Testis (tissue), 5 donors: ENCODE measurements at places on chromosomes 2 and 18.

GRCh38 chr2:209773377-209773776 is 1.7 kb downstream of the UNC80 start:
- no peak for DNase-seq

DNA sequence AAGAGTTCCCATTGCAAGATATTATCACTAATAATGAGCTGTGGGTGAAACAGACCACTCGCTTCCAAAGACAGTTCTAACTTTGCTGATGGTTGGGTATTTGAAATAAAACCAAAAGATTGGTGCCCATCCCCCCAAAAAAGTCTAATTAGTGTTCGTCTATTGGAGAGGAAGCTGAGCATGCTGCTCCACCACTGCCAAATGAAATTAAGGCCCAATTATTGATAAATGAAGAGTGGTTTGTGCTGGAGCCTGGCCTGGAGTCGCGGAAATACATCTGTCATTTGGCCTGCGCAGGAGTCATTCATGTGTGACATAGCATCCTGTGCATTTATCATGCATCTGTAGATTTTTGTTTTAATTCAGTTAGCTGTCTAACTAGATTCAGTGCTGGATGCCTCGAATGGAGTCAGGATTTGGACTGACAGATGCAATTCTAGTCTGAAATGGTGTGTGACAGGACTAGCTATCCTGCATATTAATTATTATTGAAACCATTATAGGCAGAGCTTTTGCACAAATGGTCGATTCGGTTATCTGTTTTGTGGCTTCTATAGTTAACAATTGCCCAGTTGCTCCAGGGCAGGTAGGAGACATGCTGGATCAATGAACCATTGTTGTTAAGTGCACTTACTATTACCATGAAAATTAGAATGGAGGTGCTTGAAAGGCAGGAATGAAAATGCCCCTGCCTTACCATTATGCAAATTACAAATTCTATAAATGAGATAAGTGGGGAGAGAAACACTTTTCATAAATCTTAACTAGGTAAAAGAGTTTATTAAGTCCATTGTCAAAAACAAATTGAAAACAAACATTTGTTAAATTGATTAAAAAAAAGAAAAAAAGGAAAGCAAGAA is 450.4 kb upstream of the TCF4 start:
- DNase-seq = no peak

GRCh38 chr2:57698935-57699449 is 347.6 kb upstream of the VRK2 start:
- DNase-seq = no peak

DNA sequence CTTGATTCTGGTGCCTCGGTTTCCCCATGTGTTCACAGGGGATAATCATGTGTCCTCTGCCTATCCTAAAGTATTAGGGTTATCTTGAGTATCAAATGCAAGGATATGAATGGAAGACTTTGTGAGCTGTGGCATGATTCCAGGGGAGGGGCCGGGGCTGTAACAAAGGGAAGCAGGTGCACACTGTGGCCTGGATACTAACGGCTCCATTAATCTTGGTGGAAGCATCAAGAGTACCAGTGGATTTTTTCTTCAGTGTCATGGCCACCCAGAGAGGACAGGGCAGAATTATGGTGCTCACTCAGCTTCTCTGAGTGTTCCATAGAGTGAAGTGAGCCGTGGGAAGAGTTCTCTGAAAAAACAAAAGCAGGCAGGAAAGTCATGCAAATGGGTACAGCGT is 320.1 kb downstream of the ALK start:
- DNase-seq = no peak

DNA sequence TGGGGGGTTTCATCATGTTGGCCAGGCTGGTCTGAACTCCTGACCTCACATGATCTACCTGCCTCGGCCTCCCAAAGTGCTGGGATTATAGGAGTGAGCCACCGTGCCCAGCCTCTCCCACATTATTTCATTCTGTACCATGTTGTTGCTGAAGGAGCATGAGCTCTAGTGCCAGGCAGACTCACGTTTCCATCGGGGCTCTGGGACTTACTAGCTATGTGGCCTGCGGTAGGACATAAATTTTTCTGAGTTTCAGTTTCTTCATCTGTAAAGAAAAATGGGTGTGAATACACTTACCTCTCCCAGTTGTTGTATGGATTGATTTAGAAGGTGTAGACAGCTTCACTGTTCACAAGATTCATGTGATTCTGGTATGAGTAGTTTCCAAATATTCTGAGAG is 30.8 kb upstream of the CCL20 start:
- DNase-seq = no peak

GRCh38 chr2:107525406-107525805 is 301.3 kb upstream of the RGPD4 start:
- DNase-seq = no peak

DNA sequence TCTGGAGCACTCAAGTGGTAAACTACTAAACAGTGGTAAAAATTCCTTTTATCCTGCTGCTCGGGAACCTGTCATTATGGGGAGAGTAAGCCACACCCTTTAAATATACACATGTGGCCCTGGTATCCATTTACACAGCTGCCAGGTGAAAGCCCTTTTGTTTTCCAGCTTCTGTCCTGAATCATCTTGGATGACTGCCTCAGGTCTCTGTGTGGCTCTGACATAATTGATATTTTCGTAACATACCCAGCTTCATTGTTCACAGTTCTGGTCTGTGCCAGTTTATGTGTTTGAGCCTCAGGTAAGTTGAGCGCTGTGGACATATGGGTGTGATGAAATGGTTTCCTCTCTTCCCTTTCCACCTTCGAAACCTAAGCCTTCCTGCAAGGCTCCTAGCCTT is 15.7 kb upstream of the TTC39C start:
- DNase-seq = no peak

- no peak for DNase-seq
Measured at GRCh38 chr2:23695214-23695889, 231.6 kb downstream of the ATAD2B start.

GRCh38 chr2:99158599-99158998 is 3.8 kb downstream of the LIPT1 start:
- DNase-seq = no peak

- no peak for DNase-seq
Measured at GRCh38 chr2:144213797-144214196, 306.1 kb downstream of the ZEB2 start.

- no peak for DNase-seq
Measured at GRCh38 chr2:25065768-25066167, 23.9 kb downstream of the EFR3B start.

GRCh38 chr2:30147196-30147714 is 448 bp downstream of the YPEL5 start:
- no peak for DNase-seq

- peak; percentile 43 for DNase-seq
Measured at GRCh38 chr18:8856769-8857393, 151.5 kb downstream of the MTCL1 start.

DNA sequence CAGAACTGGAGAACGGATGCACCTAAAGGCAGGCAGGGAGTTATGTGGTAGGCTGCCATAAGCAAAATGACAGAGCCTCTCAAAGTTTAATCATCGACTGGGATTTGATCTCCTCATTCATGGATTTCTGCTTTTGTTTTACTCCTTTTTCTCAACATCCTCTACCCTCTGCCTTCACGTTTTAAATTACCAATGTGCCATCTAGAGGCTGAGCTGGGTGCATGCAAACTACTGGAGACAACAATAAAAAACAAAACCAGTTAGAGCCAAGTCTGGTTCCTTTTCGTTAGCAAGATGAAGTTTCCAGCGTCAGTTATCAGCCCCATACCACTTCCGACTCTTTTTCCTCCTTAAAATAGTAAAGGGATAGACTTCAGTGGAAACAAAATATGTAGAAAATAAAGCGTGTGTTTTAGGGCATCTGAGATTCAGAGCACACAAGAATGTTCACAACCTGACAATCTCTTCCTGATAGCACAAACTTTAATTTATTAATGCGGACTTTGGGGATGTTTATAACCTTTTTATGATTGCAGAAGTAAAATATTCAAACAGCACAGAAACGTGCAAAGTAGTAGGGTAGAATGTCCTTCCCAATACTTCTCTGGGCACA is 117.0 kb downstream of the LAMA1 start:
- DNase-seq = no peak

GRCh38 chr2:204260901-204261300 is 284.4 kb upstream of the PARD3B start:
- DNase-seq = no peak

DNA sequence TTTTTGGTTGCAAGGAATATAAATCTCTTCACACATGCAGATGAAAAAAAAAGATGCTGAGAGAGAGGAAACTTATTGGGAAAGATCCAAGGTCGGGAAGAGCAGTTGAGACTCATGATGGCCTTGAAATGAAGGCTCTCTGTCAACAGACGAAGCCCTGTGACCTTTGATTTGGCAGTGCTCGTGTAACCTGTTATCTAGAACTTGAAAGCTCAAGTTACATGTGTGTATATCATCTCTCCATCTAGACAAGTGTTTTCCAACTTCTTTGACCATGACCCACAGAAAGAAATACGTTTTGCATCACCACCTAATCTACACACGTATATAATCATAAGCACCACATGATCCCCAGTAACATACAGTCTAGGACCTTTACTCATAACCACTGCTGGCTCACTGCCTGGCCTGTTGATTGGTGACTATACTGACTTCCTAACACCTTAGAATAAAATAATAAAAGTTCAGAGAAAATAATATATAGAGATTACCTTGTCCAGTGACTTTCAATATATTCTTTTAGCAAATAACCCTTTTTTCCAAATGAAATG is 319.0 kb upstream of the PKDCC start:
- no peak for DNase-seq

- no peak for DNase-seq
Measured at GRCh38 chr2:54271189-54271588, 15.2 kb upstream of the TSPYL6 start.

GRCh38 chr2:48319863-48320262 is 210.1 kb upstream of the STON1 start:
- DNase-seq = no peak

- peak; percentile 78 for DNase-seq
Measured at GRCh38 chr2:242020196-242021004, 150.9 kb downstream of the RTP5 start.

DNA sequence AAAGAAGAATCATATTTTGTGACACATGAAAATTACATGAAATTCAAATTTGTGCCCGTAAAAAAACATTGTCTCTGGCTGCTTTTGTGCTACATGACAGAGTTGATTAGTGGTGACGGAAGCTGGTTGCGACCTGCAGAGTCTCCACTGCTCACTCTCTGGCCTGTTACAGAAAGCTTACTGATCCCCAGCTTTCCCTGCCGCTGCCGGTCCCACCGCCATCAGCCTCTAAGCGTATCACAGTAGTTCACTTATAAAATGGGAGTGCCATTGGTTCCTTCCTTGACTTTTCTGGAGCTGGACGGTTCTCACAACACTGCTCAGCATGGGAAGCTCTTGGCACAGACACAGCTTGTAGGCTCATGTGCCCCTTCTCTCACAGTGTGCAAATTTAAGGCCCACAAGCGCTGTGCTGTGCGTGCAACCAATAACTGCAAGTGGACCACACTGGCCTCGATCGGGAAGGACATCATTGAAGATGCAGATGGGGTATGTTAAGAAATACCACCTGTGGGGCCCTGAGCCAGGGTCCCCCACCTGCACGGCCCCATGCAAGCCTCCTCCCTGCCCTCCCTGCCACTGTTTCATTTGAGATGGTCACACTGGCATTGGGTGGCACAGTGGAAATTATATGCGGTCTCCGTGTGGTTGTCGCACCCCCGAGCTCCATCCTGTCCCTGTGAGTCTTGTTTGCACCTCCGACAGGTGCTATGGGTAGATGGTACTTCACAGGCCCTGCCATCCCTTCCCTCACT is 81.3 kb downstream of the DGKD start:
- DNase-seq = peak; percentile 13

DNA sequence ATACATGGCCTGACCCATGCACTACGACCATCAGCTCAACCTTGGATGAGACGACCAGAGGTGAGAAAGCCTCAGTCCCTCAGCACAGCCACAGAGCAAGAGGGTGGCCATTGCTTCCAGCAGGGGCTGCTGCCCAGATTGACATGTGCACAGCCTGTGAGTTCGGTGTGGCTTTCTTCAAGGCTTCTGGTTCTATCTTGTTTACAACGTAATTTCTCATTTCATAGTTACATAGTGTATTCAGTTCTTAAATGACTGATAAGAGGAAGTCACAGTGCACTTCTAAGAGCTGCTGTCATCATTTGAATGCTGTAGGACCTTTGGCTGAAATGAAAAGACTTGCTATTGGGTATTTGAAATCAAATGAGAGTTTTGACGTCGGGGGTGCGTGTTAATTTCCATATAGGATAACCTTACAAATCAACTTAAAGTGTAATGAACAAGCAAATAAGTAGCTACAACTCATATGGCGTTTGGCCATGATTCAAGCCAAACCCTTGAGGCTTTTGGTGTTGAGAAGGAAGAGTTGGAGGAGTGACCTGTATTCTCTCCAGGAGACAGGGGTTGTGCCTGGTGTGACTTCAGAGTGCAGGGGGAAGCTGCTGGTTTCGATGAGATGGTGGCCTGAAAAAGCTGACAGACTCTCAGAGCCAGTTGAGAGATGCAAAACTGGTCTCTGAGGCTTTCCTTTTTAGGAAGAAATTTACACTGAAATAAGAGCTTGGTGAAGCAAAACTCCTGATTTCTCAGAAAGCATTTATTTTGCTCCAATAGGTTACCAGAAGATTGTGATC is 51.0 kb downstream of the TSHZ1 start:
- DNase-seq = no peak

GRCh38 chr18:12038639-12039539 is 54.8 kb upstream of the ANKRD62 start:
- DNase-seq = peak; percentile 89
